Stimulated activated CD8-positive, alpha-beta memory T cell treated with anti-CD3 and anti-CD28 coated beads, Interleukin-7, amount 100 ng/mL, for 1 hour (primary cell): ENCODE measurements at places on chromosomes 13 and 19.

DNA sequence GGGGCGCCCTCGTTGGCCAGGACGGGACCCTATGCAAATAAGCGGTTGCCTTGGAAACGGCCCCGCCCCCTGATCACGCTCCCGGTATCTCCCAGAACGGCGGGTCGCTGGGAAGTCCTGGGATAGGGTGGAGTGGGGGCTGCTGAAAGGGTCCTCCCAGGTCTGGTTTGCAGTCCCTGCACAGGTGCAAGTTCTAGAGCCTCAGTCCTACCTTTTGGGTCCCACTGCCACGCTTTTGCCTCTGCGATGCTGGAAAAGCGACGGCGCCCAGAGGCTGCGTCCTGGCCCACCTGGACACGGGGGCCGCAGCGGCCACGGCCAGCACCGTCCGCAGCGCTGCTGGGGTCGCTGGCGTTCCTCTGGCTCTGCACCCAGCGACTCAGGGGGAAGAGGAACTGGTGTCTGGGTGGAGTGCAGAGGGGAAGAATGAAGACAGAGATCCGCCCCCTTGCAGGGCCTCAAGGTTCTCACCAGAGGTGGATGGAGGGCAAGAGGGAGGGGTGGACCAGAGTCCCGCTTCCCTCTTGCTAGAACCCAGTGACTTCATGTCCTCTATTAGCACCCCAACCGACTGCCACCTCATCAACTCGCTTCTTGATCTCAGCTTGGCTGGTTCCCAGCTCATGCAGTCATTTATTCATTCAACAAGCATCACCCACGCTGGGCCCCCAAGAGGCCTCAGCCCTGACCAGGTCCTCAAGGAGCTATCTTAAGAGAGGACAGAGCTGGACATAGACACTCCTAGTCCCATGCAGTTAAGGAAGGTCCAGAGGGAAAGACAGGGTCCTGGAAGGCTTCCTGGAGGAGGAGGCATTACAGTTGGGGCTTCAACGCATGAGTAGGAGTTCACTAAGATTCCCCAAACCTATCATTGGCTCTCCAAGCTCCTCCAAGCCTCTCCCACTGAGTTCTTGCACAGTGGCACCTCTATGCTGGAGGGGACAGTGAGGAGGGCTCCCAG, at the start of gene LRRC25:
Gene LRRC25, minus strand, starts transcription at position 381 of the 961 bp plus-strand sequence. CDS start 659 bp downstream, outside the sequence.
- DNase-seq, result no peak

- no peak for DNase-seq
Measured at GRCh38 chr13:111865046-111865445, 201.9 kb upstream of the SOX1 start.

DNA sequence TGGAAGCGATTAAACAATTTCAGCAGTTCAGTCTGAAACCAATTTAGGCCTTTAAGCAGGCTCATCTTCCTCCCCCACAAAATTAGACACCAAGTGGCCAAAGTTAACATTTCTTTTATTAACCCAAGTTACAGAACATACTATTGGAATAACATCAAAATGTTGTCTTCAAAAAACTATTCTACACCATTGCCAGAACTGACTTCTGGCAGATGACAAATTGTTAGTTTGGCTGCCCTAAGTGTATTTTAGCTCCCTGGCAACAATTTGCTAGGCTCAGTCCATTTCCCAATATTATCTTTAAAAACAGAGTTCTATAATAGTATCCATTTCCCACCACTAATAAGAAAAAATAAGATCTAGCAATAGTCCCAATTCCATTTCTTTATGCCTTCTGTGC, 107.8 kb downstream of the SGCG start:
- no peak for DNase-seq

GRCh38 chr19:44745887-44746600, 2.5 kb upstream of the BCL3 start:
- no peak for DNase-seq

GRCh38 chr19:1082928-1083816, 12.0 kb downstream of the POLR2E start:
- DNase-seq, result no peak
